ENCODE measurements at places on chromosomes 1 and 21.

- DNase-seq: no peak
Measured at GRCh38 chr1:45134461-45134873, 71.9 kb downstream of the ZSWIM5 start.

- DNase-seq: no peak
Measured at GRCh38 chr1:43121256-43121900, 50.7 kb downstream of the EBNA1BP2 start.

GRCh38 chr1:70707214-70707613 is 296.1 kb downstream of the CTH start:
- no peak for DNase-seq

DNA sequence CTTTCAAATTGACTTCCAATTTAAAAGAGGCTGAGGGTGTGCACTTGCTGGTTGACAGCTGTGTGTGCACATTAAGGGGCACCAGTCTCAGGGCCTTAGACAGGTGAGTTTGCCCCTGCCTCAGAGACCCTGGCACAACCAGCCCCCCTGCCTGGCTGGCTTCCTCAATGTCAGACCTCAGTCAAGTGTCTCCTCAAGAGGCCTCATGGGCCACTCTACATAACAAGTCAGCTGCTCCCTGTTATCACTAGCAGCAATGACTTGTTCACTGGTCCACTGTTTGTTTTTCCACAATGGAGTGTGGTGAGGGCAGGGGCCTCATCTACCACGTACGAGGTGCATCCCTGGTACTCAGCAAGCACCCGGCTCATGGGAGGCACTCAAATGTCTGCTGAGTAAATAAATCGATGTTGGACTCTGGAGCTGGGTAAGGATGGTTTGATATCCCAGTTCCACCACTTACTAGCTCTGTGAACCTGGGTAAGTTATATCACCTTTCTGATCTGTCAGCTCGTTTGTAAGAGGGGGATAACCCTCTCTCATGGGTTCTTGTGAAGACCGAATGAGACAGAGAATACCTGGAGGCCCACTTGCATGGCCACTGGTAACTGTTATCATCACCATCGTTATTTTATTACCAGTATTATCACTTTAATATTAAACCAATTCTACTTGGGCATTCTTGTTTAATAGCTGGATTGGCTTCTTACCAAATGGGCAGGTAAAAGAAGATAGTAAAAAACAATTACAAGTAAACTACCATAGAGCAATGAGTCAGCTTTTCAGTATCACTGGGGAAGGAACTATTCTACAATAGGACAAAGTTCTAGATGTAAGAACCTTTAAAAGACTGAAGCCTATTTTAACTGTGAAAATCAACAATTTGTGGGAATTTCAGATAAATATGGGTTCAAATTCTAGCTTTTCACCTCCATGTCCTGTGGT is 64.6 kb downstream of the SLC66A1 start:
- no peak for DNase-seq

- no peak for DNase-seq
Measured at GRCh38 chr1:219798283-219799030, 129.9 kb downstream of the SLC30A10 start.

DNA sequence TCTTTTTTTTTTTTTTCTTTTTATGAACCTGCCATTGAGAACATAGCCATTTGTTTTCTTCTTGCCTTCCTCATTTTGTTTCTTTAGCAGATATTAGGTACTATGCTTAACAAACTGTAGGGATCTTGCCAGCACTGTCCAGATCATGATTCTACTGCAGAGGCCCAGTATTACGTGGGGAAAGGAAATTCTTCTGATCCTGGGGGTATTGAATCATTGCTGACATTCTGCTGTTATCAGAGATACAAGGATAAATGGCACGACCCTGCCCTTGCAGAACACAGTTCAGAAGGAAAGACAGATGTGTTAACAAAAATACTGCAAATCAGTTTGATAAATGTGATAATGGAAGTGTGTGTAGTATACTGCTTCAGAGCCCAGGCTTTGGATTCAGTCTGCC is 56.2 kb downstream of the BTBD8 start:
- DNase-seq: no peak

DNA sequence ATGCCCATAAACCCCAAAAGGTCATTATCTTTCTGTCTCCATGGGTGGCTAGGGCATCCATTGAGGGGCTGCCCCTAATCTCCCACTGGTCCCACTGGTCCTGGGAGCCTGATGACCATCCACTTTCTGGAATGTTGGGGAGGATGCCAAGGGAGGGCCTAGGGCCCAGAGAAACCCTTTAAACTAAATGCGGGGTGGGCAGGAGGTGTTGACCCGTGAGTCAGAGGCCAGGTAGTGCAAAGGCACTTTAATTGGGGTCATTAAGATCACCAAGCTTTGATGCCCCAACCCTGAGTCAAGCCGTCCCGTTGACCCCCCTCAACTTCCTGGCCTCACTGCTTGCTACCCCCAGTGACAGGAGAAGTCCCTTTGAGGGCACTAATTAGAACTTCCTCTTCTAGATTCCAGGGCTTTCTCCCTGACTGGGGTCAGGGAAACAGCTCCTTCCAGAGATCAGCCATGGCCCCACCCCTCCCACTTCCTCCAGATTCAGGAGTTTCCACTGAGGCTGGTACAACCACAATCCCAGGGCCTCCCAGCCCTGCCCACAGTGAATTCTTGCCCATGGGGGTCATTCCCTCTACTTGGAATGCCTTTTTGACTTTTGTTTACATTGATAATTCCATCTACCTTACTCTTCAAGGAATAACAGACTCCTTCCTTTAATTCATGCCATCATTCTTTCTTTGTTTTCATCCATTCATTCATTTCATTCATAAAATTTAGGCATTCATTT is 15.5 kb upstream of the SERINC2 start:
- DNase-seq: no peak

GRCh38 chr1:210264496-210265380 is 32.1 kb downstream of the SERTAD4 start:
- DNase-seq: no peak

GRCh38 chr1:203126151-203126865 is 1.2 kb upstream of the ADORA1 start:
- DNase-seq: no peak

- DNase-seq: no peak
Measured at GRCh38 chr1:162502928-162503327, 5.3 kb downstream of the UHMK1 start.

GRCh38 chr1:28058168-28058567 is 30.2 kb downstream of the EYA3 start:
- no peak for DNase-seq

GRCh38 chr1:47753808-47754207 is 243.4 kb downstream of the TRABD2B start:
- no peak for DNase-seq

DNA sequence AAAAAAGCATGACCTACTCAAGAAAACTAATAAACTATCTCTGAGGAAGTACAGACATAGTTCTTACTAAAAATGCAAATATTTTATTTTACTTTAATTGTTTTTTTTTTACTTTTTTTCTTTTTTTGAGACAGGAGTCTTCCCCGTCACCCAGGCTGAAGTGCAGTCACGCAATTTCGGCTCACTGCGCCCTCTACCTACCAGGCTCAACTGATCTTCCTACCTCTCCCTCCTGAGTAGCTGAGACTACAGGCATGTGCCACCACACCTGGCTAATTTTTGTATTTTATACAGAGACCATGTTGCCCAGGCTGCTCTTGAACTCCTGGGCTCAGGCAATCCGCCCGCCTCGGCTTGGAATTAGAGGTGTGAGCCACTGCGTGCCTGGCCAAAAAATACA is 1263.1 kb downstream of the KCNT2 start:
- DNase-seq: no peak

- no peak for DNase-seq
Measured at GRCh38 chr1:43549921-43550597, 19.4 kb downstream of the PTPRF start.

- DNase-seq: peak; percentile 30
Measured at GRCh38 chr1:244047621-244048255, 3.3 kb upstream of the ZBTB18 start.

DNA sequence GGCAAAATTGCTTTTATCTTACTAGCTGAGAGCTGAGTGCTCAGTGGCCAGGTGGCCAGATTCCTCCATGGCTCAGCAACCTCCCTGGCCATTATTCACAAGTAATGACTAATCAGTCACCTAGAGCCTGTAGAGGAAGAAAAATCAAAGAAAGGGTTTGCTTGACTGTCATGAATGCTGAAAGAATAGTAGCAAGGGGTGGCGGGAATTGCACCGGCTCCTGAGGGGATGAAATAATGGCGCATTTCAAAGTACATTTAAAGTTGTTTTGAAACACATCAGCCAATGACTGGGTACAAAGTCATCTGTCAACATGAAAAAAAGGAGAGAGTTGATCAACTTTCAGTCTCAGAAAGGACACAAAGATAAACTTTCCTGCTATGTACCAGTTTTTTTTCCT is 99.5 kb downstream of the OMA1 start:
- no peak for DNase-seq

- DNase-seq: no peak
Measured at GRCh38 chr1:175763797-175764196, 20.4 kb upstream of the TNR start.

DNA sequence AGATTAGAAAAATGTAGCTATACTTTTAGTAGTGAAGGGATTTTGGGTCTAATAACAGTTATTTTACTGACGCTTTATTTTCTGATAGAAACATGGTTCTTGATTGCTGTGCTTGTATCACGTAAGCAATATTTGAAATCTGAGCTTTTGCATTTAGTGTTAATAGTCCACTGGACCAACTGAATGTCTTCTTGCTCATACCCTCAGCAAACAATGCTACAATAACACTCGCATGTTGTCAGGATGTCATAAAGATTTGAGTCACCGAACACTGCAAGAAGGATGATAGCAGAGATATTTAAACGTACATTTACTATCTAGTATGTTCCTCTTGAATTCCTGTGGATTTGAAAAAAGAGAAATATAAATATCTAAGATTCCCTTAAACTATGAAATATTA is 7.5 kb downstream of the DYRK1A start:
- DNase-seq: no peak

DNA sequence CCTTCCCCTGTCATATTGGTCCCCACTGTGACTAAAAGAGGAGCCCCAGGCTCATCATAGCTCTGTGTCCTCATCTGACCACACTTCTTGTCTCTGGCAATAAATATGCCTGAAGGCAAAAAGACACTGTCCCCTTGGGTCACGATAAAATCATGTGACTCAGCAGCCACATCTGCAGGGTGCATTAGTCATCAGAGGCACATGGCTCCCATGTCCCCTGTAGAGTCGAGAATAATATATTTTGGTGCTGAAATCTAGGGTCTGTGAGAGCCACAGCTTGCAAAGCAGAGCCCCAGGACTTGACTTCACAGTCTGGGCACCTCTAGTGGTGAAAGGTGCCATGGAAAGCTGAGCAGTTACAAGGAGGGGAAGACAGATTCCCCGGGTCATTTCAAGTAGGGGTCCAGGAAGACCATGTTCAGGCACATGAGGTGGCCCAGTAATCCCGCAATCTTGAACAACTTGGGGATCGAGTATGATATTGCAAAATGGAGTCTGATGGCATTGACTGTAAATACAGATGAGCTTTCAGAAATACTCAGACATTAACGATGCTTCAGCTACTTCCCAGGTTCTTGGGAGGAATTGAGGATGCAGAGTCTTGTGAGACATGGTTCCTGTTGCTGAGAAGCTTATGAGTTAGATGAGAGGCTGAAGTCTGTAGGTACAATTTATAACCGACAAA is 68.6 kb downstream of the SLC35F3 start:
- DNase-seq: no peak

DNA sequence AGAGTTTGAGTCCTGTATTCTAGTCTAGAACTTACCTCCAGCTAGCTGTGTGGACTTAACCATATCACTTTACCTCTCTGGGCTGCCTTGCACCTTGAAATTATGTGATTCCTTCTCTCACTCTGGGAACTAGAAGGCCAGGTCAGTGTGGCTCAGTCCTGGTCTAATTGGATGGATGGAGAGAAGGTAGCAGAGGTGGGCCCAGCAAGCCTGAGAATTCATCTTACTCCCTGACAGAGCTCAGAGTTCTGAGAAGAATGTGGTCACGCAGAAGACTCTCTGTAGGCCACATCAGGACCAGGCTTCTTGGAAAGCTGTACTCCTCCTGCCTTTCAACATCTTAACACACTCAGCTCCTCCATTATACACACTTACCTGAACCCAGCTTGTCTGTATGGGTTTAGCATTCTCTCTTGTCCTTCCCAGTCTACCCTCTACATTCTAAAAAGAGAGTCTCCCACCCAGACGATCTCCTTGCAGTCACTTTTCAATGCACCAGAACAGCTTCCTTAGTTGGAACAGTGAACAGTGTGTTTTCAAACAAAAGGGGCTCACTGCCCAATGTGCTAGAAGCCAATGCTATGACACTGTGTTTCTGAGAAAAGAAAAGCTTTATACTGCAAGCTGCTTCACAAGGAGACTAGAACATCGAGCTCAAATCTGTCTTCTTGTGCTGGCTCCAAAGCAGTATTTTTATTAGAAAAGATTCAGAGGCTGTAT is 60.5 kb downstream of the CAPN9 start:
- DNase-seq: no peak

DNA sequence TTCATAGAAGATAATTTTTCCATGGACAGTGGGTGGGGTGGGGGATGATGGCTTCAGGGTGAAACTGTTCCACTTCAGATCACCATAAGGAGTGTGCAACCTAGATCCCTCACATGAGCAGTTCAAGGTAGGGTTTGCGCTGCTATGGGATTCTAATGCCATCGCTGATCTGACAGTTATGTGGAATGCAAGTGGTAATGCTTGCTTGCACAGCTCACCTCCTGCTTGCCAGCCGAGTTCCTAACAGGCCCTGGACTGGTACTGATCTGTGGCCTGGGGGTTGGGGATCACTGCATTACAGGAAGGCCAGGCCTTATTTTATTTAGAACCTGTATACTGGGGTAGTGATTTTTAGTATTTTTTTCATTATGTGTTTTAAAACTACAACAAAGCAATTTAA is 22.0 kb downstream of the MAN1A2 start:
- DNase-seq: no peak

GRCh38 chr1:119898981-119899720 is 2.8 kb upstream of the ADAM30 start:
- no peak for DNase-seq

GRCh38 chr1:15171271-15171908 is 17.8 kb downstream of the TMEM51 start:
- DNase-seq: no peak

GRCh38 chr1:97907886-97908285 is 12.9 kb downstream of the DPYD start:
- DNase-seq: no peak

DNA sequence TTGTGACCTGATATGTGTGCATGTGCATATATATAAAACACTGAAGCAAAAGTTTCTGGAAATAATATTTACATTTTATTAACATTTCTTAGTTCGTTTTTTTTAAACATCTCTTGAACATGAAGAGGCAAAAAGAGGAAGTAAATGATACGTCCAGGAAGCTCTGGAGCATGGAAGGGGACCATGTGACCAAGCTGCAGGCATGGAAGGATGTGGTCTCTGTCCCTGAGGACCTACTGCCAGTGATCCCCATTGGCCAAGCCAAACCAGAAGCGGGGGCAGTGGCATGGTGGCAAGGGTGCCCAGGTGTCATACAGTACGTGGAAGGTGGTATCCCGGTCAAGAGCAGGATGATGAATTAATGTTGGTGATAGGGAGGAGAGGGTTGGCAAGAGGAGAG is 268.3 kb upstream of the PROX1 start:
- DNase-seq: no peak

- no peak for DNase-seq
Measured at GRCh38 chr1:10650556-10651388, 145.7 kb downstream of the CASZ1 start.

Data from stimulated activated CD8-positive, alpha-beta memory T cell treated with anti-CD3 and anti-CD28 coated beads, Interleukin-7, amount 100 ng/mL, for 1 hour (primary cell).